ENCODE measurements at places on chromosomes 12 and 14. TPM values are rescaled to one million over a fixed set of nuclear protein-coding genes. Genes with fewer than 3 reads are reported as not detected.

CACNA1C gene
- 213 TPM for total RNA-seq

RGS6 gene
- 1.8 TPM for total RNA-seq

KLRF1 gene
- not detected for total RNA-seq

SSPN gene
- total RNA-seq = 30.3 TPM

GRCh38 chr12:55938826-55939501, 8.0 kb downstream of the DGKA start:
- DNase-seq = no peak
- no peaks in the 10 kb centered on the region for H3K36me3 ChIP-seq
- H3K4me1 ChIP-seq = peaks cover 13% of the 10 kb centered on the region
- H3K27me3 ChIP-seq = no peaks in the 10 kb centered on the region

DNA sequence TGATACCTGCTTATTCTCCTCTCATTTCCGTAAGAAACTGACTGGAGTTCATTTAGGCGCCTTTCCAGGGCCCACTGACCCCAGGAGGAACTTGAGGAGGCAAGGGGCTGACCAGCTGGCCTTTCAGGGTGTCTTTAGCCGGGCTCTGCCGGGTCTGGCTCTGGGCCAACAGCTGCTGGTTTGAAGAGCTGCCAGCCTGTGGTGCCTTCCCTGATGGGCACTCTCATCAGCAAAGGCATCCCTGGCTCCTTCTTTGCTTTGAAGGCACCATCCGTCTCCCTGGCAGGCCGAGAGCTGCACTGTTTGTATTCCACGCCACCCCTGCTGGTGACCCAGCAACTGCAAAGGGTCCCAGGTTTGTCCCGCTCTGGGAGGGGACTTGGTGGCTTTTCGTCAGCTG, 42.0 kb downstream of the IQSEC3 start:
- H3K27me3 ChIP-seq = peaks cover 5% of the 10 kb centered on the region
- H3K4me1 ChIP-seq = no peaks in the 10 kb centered on the region
- no peak overlapping the region for H3K4me3 ChIP-seq

- no peaks in the 10 kb centered on the region for H3K36me3 ChIP-seq
- H3K4me1 ChIP-seq = peaks cover 11% of the 10 kb centered on the region
- H3K27me3 ChIP-seq = no peaks in the 10 kb centered on the region
- H3K4me3 ChIP-seq = no peak overlapping the region
- DNase-seq = no peak
Measured at GRCh38 chr14:61621444-61621843, 73.9 kb upstream of the HIF1A start.

DNA sequence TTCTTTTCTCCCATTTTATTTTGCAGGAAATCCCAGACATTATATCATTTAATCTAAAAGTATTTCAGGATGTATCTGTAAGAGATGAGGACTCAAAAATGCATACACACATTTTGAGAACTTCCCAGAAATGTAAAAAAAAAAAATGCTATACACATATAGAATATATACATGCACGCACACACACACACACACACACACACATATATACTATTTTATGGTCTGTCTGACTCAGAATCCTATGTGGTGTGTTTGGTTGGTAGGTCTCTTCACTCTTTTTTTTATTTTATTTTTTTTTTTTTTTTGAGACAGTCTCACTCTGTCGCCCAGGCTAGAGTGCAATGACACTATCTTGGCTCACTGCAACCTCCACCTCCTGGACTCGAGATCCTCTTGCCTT, 65.5 kb downstream of the FBXO34 start:
- no peaks in the 10 kb centered on the region for H3K27me3 ChIP-seq
- H3K4me3 ChIP-seq = no peak overlapping the region
- no peaks in the 10 kb centered on the region for H3K36me3 ChIP-seq
- no peak overlapping the region for H3K27ac ChIP-seq
- DNase-seq = no peak
- peaks cover 10% of the 10 kb centered on the region for H3K4me1 ChIP-seq

AMIGO2 gene
- total RNA-seq = 68.1 TPM

C14orf180 gene
- not detected for total RNA-seq

Measured in sigmoid colon (tissue), 7 donors.